PC-9 (cell line): ENCODE measurements at places on chromosomes 1 and 21. TPM values are rescaled to one million over a fixed set of nuclear protein-coding genes. Genes with fewer than 3 reads are reported as not detected.

DNA sequence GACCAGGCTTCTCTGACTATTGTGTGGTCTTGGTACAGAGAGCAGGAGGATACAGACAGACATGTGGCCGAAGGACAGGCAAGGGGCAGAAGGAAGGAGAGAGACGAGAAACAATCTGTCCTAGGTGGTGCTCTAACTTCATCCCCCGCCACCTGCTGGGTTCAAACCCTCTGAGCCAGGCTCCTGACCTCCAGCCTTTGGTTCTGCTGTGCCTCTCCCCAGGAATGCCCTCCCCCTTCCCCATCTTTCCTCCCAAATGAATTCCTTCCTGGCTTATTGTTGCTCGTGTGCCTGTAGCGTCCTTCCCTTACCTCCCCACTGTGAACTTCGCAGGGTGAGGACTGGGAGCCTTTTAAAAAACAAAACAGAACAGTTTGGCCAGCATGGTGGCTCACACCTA lies 5.4 kb downstream of the TCEA3 start:
- no peaks in the 10 kb centered on the region for H3K27me3 ChIP-seq
- no peak overlapping the region for H3K27ac ChIP-seq
- no peak for DNase-seq

GRCh38 chr1:60065199-60065598 lies 8.4 kb downstream of the C1orf87 start:
- no peaks in the 10 kb centered on the region for H3K4me1 ChIP-seq
- no peaks in the 10 kb centered on the region for H3K36me3 ChIP-seq
- H3K4me3 ChIP-seq = no peak overlapping the region
- DNase-seq = no peak
- no peak overlapping the region for H3K27ac ChIP-seq

ASPM gene
- 38.6 and 57.6 TPM in 2 replicates for total RNA-seq

FCGR1A gene
- not detected in 2 replicates for total RNA-seq
